ENCODE measurements at places on chromosomes 12 and 14.

GRCh38 chr12:45852508-45852907, 123.0 kb downstream of the ARID2 start:
- DNase-seq: no peak

DNA sequence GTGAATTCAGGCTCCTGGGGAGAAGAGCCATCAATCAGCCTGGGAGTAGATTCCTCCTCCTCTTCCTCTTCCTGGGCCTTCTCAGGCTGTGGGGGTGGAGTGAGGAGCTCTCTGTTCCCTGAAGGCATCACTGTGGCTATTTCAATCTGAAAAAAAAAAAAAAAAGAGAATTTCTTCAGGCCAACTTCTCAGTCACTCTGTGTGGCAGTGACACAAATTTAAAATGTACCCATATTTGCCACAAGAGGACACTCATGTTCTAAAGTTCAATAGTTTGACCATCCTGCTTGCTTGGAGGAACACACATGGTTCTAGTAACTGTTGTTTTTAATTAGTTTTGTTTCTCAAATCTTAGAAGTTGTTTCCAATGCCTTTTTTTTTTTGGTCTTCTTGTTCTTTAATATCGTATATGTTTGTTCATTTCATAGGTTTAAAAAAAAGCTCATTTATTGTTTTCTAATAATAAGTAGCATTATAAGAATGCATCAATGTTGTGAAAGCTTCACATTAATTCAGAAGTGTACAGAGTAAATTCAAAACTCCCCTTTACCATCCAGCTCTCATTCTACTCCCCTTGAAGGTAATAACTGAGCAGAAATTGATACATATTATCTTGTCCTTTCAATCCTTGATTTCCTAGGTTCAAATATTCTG, 23.3 kb upstream of the CCER1 start:
- DNase-seq: no peak

GRCh38 chr12:31737345-31737744, 8.5 kb upstream of the AMN1 start:
- no peak for DNase-seq

- DNase-seq: no peak
These were observed 1.0 kb downstream of the NAA25 start for GRCh38 chr12:112107306-112108201.

GRCh38 chr12:50542448-50542847, 37.7 kb downstream of the DIP2B start:
- DNase-seq: no peak

DNA sequence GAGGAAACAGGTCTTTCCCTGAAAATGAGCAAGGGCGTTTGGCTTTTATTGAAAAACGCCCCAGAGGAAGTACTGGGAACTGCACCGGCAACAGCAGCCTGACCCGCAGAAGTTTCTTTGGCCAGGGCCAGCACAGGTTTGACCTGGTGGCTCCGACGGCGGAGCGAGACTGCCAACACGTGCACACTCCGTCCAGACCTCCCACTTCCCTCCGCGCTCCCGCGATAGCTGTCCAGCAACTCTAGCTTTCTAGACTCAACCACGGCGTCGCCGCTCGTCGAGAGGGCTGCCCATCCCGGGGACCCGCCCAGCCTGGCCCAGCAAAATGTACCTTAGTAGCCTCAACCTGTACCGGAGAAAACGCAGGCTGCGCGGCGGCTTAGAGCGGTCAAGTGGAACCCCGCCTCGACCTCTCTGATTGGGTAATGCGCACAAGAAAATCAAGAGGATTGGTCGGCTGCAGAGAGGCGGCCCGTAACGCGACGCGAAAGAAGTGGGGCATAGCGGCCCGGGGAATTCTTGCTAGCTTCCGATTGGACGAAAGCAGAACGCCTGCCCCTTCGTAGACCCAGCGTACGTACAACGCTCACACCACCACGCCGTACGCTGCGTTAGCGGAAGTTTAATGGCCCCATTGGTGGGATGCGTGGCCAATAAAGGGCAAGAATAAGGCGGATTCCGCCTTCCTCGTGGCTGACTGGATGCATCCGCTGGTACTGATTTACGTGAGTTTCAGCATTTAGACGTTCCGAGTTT, at the start of gene WDR89:
Gene WDR89 (minus strand): TSS at position 399 of the 756 bp plus-strand sequence. CDS start 41,929 bp downstream, outside the sequence.
- DNase-seq: peak; percentile 85

DNA sequence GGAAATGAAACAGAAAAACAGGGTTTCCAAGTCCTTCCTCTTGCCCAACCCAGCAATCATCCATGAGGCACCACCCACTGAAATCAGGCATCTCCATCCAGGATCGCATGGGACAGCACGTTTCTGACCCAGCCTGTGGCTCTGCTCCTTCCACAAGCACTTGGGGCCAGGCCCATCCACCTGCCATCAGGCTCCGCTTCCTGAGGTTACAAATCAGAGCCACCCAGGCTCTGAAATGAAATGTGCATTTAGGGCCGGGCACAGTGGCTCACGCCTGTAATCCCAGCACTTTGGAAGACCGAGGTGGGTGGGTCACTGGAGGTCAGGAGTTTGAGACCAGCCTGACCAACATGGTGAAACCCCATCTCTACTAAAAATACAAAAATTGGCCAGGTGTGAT, 717 bp upstream of the KRT78 start:
- DNase-seq: no peak

DNA sequence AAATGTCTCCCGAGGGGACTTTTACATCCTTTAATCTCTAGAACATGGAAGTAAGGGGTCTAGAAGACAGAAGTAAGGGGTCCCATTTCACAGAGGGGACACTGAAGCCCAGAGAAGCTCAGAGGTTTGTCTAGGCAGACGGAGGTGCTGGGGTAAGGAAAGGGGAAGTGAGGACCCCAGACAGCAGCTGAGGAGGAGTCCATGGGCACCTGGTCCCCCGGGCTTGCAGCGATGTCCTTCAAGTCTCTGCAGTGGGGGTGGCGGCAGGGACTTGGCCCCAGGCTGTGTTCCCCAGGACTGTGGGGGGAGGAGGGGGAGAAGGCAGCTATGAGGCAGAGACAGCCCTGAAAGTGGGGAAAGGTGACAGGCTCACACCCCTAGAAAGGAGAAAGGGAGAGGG, 30.7 kb downstream of the DTX1 start:
- no peak for DNase-seq

- DNase-seq: no peak
These were observed 70.9 kb downstream of the PIK3C2G start for GRCh38 chr12:18332173-18332572.

DNA sequence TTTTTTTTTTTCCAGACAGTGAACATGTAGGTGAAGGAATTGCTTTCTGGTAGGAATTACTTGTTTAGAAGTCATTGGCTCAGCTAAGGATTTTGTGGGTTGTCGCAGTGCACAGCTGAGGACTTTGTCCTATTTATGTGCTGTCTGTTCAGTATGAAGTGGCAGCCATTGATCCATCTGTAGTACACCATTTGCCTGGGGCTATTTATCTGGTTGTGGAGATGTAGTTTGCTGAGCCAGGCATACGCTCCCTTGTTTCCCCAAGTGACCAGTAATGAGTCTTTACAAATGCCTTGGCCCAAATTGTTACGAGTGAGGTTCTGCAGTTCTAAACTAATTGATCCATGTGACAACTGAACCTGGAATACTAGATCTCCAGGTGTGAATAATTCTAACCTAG, 140.1 kb downstream of the NRXN3 start:
- no peak for DNase-seq

- DNase-seq: no peak
These were observed 50.7 kb downstream of the RBMS2 start for GRCh38 chr12:56572288-56572687.

- DNase-seq: no peak
These were observed 974.5 kb upstream of the FLRT2 start for GRCh38 chr14:84555493-84555892.

DNA sequence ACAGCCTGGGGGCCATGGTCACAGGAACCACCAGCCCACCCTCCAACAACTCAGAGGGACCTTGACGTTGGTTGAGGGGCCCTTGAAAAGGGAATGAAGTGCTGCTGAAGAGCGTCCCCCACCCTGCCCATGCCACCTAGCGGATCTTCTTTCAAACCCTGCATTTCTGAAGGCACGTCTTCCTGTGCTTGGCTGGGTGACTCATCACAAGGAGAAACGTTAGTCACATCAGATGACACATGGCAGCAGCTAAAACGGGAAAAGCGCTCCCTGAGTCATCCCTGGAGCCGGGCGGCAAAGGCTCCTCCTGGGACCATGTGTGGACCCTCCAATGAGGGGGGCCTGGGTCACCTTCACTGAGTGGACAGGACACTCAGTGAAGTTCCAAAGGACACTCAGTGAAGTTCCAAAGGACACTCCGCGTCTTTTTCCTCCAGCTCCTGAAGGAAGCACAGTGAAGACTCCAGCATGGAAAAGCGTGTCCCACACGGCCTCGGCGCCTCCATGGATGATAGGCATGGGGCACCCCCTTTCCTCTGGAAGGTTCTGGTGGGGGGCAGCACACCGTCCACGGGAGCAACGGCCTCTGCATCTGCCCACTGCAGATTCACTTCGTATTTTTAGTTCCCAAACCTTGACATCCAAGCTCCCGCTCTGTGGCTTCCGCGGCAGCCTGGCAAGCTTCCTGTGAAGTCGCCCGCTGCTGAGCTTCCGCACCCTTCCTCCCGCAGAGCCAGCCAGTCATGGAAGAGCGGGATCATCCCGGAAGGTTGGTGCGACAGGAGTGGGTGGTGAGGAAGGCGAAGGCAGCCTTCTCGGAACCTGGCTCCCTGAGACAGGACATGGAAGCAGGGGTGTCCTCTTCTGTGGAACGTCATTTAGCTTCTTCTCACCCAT, 383.4 kb downstream of the VRK1 start:
- DNase-seq: no peak

DNA sequence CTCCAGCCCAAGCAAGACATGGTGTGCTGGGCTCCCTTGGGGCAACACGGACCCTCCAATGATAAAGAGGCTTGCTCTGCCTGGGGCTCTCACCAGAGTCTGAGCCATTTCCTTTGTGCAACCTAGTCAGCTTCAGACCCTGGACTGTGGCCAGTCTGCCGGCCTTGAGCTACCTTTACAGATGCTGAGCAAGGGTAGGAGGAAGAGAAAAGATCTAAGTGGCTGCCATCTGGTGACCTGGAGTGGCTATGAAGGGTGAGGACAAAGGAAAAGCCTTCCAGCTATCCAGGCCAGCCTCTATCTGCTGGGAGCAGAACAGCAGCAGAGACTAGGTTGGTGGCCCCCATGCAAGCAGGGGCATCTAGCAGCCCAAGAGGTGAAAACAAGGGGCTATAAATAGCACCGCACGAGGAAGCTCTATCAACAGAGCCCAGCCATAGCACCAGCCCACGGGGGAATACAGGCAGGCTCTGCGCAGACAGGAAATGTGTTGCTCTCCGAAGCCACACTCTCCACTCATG, 230.1 kb downstream of the FOXN3 start:
- DNase-seq: no peak

- no peak for DNase-seq
These were observed 2.8 kb downstream of the MAP4K5 start for GRCh38 chr14:50529288-50530179.

DNA sequence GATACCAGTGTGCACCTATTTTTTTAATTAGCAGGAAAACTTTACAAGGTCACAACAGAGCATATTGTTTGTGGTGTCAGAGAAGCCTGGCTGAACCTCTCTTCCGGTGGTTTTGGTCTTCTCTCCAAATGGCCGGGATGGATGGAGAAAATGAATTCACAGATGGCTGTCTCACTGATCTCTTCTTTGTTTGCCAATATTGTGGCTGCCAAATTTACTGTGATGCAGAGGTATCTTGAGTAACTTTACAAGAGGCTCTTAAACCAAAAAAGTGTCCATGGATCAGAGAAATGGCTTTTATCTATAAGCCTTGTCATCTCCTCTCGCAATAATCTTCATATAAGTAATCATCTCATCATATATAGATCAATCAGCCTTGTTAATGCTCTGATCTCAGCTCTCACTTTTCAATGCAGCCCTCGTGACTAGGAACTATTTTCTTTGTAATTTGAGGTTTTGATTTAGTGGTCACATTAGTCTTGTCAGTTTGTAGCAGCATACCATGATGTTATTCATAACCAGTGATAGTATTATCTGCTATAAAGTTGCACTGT, 308.1 kb downstream of the EGLN3 start:
- no peak for DNase-seq

DNA sequence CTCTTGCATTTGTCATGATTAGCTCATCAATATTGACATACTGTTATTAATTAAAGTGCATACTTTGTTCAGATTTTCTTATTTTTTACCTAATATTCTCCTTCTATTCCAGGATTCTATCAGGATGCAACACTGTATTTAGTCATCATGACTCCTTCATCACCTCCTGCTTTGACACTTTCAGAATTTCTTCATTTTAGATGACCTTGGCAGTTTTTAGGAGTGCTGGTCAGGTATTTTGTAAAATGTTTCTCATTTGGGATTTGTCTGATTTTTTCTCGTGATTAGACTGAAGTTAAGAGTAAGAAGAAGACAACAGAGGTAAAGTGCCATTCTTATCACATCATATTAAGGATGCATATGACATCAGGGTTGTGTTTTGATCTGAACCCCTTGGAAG, 167.0 kb upstream of the FOXG1 start:
- DNase-seq: no peak

DNA sequence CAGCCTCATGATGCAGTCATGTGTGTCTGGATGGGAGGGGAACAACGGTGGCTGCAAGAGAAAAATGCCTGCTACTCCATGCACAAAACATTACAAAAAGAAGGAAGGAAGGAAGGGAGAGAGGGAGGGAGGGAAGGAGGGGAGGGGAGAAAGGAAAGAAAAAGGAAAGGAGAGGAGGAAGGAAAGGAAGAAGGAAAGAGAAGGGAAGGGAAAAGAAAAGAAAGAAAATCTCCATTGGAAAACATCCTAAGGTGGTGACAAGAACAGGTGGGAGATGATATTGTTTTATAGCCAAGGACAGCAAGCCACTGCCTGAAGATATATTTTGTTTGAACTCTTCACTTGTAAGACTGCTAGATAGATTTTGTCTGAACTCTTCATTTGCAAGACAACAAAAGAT, 171.8 kb upstream of the EGLN3 start:
- DNase-seq: no peak

- no peak for DNase-seq
These were observed 400.8 kb downstream of the GXYLT1 start for GRCh38 chr12:41743835-41744234.

DNA sequence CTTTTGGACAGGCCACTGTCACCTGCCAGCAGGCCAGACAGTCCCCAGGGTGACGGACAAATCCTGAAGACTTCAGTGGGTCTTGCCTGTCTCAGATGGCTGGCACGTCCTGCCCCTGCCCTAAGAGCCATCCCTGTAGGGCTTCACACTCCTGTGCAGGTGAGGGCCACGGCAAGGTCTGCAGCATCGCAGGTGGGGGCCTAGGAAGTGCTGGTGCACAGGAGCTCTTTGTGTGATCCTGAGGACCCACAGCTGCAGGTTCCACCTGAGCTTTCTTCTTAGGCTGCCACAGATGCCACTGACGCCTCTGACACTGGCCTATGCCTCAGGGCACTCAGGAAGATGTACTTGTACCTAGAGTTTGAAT, 108.5 kb upstream of the FKBP4 start:
- DNase-seq: no peak

All from cortex of kidney (tissue), 1 donor.